ENCODE measurements at places on chromosomes 11 and 22.

DNA sequence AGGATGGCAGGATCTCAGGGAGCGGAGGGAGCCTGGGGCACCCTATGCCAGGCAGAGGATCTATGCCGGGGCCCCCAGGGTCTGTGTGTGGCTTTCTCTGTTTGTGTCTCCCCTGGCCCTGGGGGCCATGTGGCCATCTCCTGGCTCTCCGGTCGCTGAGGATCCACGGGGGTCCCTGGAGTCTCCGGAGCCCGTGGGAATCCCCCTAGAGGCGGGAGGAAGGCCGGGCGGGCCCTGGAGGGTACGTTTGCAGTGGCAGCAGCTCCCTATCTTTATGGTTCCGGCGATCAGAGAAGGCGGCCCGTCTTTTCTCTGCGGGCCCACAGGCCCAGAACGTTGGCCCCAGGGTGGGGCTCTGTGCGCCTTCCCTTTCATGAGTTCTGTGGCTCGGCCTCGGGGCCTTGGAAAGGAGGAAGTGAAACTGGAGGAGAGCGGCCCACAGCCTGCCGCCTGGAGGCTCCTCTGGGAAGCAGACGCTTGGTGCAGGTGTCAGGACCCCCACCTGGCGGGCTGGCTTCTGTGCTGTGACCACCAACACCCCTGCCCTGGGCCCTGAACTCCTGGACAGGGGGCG is 82.1 kb downstream of the KCNQ1 start:
- DNase-seq = peak; percentile 82

DNA sequence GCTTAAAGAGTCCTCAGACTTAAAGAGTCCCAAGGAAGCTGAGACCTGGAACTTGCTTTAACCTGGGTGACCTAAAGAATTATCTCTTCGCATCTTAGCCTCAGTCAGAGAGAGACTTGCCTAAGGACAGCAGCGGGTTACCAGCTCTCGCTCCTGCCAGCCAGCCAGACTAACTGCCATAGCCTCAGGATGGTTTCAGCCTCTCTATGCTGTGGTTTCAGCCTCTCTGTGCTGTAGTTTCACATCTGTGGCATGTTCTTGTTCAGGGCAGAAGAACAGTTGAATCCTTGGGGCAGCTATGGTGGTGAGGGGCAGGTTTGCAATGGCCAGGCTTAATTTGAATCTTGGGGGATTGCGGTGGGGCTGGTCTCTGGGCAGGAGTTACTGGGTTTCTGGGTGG is 2.3 kb downstream of the FRMD8 start:
- DNase-seq = no peak

DNA sequence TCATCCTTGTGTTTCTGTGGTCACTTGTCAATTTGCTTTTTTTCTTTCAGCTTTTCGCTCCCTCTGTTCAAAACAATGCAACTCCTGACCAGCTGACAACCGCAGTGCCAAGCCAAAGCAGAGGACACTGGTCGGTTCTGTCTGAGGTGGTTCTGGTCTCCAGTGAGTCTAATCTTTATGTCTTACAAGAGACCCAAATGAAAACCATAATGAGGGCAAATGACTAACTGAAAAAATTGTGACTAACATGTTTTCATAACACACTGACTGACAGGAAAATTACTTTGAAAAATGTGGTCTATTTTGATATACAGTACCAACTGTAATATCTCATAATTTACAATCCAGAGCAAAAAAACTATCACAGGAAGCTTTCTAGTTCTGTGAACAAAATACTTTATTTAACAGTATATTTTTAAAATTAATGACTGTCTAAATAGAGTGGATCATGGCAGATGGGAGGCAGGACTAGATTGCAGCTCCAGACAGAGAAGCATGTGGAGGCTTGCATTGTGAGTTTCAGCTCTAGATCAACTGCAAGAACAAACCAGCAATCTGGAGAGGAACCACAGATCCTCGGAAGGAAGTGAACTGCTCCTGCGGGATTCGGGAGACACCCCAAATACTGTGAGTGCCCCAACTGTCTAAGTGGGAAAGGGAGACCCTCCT is 311.8 kb downstream of the SBF2 start:
- no peak for DNase-seq

DNA sequence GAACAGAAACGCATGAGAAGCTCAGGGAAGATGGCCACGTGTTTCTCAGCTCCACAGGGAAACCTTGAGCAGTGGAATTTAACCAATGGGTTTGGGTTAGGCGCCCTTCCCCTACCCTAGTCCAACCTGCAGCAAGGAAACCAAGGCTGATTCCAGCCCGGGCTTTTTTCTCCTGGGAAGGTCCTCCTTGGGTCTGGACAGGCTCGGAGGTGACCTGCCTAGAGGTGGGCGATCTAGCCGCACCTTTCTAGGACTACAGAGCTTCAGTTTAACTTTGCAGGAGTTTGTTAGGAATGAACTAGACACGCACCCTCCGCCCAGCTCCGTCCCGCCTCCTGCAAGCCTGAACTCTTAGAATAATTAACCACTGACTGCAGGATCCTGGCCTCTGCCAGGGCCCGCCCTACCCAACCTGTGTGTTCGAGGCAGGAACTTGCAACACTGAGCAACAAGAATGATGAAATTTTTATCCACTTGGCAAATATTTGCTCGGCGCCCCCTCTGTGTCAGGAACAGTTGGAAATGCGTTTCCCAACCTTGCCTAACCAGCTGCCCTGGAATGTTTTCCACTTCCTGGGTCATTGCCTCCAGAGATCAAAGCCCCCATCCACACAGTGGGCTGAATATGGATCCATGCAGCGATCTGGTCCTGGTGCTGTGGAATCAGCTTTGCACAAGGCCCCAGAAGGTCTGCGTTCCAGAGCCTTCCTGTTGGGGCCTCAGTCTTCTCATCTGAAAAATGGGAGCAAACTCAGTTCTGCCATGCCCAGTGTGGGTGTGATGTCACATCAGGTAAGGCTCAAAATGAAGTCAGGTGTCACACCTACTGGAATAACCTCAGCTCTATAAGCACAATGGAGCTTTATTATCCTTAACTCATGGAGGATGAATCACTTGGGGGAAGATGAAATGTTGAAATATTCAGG is 13.3 kb downstream of the MPST start:
- DNase-seq = no peak

DNA sequence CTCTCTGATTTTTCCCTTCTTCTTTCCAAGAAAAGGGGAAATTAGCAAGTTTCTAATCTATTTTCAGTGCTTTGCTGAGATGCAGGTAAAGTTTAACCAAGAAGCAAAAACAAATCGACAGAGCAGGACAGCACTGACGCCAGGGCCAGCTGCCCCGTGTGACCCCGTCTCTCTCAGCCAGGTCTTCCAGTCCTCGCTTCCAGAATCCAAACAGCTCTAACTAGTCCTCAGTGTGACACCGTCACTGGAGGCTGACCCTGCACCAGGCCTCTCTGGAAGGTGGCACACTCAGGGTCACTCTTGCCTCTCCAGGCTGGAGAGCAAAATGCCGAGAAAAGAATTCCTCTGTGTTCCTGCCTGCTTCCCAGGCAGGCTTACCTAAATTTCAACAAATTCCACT is 44.8 kb downstream of the SHANK2 start:
- DNase-seq = no peak

DNA sequence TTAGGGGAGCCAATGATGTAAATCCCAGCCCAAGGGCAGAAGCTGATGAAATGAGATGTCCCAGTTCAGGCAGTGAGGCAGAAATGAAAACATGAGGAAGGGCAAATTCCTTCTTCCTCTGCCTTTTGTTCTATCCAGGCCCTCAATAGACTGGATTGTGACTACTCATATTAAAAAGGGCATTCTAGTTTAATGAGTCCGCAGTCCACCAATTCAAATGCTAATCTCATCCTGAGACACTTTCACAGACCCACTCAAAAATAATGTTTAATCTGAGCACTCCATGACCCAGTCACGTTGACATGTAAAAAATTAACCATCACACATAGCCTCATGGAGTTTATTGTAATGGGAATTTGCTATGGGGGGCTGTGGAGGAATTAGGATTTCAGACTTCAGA is 717.9 kb downstream of the OPCML start:
- DNase-seq = no peak

- no peak for DNase-seq
Observed at GRCh38 chr11:18135308-18135707, 2.9 kb downstream of the MRGPRX3 start.

GRCh38 chr22:34804091-34804490 is 261.9 kb upstream of the ISX start:
- no peak for DNase-seq

DNA sequence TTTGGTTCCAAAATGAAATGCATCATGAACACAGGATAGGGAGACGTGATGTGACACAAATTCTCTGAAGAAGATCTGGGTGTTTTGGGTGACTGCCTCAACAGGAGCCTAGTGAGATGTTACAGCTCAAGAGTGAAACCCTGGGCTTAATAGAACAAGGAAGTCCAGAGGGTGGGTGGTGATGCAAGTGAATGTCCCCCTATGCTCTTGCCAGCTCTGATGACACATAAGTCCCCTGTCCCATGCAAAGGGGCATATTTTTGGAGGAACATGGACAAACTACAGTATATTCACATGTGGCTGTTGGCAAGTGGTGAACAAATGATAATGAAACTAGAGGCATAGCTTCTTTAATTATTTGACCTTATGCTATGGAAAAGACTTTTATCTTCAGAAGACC is 9.2 kb downstream of the CRTAM start:
- DNase-seq = no peak

- DNase-seq = no peak
Observed at GRCh38 chr11:74010306-74011300, 1.7 kb upstream of the UCP3 start.

DNA sequence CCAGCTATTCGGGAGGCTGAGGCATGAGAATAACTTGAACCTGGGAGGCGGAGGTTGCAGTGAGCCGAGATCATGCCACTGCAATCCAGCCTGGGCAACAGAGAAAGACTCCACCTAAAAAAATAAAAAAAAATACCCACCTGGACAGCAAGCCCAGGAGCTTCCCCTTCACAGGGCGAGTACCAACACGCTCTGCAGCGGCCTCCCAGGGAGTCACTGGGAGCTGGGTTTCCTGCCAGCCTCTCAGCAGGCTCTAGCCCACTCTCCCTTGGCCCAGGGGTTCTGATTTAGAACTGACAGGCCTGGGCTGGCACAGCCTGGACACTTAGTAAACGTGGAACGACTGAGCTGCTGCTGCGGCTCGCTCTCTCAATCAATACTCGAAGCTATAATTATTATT is 2.0 kb upstream of the CABP7 start:
- DNase-seq = no peak

GRCh38 chr11:124717421-124717785 is 22.3 kb upstream of the NRGN start:
- no peak for DNase-seq

DNA sequence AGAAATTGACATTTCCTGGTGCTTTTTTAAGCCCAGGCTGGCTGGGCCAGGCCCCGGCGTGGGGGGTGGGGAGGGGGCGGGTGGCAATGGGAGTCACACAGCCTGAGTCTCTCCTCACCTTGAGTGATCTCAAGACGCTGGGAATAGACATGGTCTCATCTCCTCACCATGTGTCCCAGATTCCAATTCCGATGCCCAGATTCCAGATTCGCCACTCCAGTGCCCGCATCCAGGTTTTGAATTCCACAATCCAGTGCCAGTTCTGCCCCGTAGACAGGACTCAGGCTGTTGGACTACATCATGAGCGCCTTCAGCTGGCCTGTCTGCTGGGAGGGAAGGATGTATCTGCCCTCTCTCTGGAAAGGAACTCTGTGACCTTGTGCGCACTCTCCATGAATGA is 19.1 kb downstream of the KCNC1 start:
- DNase-seq = no peak

DNA sequence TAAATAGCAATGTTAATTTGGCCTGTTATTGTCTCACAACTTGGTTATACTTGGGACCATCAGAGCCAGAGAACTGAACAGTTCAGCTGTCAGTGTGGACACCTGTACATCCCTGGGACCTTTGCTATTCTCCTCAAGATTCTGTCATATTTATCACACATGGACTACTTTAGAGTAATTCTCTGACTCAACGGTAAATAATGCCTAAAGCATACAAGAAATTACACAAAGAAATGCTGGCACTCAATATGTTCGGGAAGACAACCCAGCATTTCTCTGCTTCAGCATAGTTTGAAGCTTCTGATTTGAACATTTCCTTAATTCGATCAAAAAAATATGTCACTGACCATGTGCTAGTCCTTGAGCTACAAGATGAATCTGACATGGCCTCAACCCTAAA is 34.6 kb upstream of the MMP13 start:
- no peak for DNase-seq

DNA sequence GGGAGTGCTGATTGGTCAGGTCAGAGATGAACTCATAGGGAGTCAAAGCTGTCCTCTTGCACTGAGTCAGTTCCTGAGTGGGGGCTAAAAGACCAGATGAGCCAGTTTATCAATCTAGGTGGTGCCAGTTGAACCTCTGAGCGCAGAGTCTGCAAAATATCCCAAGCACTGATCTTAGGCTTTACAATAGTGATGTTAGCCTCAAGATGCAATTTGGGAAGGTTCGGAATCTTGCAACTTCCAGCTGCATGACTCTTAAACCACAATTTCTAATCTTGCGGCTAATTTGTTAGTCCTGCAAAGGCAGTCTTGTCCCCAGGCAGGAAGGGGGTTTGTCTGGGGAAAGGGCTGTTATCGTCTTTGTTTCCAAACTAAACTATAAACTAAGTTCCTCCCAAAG is 92.3 kb upstream of the PARVA start:
- DNase-seq = no peak

- no peak for DNase-seq
Observed at GRCh38 chr22:50621948-50622722, 5.8 kb downstream of the ARSA start.

DNA sequence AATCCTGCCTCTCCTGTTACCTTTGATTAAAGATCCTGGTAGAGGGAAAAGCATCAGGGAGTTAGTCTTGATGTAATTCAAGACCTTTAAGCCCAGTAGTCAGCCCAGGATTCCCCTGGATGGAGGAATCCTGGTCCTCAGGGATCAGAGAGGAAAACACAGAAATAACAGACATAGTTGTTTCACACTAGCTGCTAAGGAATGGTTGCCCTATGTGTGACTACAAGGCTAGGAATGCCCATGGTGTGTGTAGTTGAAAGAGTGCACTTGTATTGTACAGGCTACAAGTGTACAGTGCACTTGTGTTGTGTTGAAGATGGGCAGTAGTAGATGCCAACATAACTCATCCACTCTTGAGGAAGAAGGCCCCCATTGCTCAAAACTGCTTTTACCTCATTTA is 226.8 kb downstream of the AASDHPPT start:
- DNase-seq = no peak

- DNase-seq = no peak
Observed at GRCh38 chr11:64266339-64266738, 15.0 kb downstream of the PLCB3 start.

DNA sequence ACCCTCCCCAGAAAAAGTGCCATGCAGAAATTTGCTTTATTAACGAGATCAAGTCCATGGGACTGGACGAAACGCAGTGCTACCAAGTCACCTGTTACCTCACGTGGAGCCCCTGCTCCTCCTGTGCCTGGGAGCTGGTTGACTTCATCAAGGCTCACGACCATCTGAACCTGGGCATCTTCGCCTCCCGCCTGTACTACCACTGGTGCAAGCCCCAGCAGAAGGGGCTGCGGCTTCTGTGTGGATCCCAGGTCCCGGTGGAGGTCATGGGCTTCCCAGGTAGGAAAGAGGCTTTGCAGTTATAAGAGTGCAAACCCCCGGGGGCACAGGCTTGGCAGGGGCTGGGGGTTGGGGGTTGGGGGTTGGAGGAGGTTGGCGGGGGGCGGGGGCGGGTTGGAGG is 4.2 kb downstream of the APOBEC3H start:
- no peak for DNase-seq

- DNase-seq = no peak
Observed at GRCh38 chr11:57340039-57340615, 2.0 kb downstream of the P2RX3 start.

All from GM12891 (cell line).